ENCODE measurements at places on chromosomes 1 and 21.

DNA sequence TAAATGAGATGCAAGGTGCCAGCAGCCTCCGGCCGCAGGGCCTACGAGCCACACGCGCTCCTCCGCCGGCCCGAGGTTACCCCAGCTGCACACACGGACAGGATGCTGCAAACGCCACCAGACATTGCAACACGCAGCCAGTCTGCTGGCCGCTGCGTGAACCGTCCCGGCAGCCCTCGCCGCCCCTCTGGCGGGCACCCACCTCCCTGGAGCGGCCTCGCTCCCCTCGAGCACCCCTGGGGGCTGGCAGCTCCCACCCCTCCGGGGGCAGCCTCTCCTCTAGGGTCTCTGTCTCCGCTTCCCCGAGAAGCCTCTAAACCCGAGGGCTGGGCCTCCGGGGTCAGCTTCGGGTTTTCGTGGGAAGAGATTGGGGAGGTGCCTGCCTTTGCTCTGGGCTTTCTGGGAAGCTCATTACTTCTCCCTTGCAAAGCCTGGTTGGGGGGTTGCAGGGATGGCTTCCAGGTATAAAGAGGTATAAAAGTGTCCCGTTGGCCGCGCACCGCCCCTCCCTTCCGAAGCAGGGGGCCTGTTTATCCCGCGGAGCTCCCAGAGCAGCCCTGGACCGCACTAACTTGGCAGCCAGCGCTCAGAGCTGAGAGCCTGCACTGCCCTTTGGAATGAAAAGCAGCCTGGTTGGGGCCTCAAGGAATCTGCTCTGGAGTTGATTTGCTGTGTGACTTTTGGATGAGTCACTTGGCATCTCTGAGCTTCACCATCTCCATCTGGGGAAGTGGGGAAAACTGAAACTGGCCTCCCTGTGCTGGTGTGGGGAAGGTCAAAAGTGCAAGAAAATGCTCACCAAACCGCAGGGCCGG, 21.8 kb downstream of the DHRS3 start:
- DNase-seq: peak; percentile 81

GRCh38 chr1:37620707-37621106, 14.0 kb downstream of the RSPO1 start:
- no peak for DNase-seq

DNA sequence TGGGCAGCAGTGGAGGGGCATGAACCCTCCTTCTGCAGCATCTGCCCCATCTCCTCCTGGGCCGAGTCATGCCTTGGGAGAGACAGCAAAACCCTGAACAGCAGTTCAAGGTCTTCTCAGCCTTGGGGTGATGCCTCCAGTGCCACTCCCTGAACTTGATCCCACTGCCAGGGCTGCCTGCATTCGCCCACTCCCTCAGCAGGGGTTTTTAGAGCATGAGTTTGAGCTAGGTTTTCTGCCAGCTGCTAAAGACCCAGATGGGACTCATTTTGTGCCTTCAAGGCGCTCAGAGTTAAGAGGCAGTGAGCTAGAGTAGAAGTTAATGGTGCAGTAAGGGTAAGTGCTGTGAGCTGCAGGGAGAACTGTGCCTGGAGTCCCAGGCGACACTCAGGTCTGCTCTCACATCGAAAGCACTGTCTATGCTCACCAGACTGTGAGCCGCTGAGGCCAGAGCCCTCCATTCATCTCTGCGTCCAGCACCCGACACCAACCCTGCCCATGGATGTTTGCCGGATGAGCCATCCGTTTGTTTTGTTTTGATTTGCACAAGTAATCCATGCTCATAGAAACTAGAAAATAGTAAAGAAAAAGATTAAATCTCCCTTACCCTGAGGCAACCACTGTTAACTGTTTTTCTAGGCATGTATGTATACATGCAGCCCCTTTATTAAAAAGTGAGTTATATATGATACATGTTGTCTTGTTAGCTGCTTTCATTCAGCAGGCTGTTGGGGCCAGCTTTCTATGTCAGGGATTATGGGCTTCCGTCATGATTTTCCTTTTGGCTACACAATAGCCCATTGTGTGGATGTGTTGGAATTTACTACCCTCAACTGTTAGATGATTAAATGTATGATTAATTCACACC, 67.8 kb downstream of the VPS26C start:
- no peak for DNase-seq

DNA sequence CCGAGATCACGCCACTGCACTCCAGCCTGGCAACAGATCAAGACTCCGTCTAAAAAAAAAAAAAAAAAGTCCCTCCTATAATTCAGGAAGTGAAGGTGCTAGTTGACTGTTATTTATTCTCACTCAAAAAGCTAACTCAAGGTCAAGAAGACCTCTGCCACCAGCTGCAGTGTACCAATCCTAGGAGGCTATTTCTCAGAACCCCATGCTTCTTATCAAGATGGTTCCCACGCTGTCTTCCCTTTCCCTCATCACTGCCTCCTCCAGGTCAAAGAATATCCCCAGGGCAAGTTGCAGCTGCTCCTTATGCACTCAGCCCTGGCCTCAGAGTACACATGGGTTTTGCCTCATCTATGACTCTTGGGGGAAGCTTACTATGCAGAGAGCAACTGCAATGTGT, 53.6 kb downstream of the RERE start:
- DNase-seq: no peak

GRCh38 chr1:36857754-36858153, 176.6 kb downstream of the GRIK3 start:
- DNase-seq: no peak

DNA sequence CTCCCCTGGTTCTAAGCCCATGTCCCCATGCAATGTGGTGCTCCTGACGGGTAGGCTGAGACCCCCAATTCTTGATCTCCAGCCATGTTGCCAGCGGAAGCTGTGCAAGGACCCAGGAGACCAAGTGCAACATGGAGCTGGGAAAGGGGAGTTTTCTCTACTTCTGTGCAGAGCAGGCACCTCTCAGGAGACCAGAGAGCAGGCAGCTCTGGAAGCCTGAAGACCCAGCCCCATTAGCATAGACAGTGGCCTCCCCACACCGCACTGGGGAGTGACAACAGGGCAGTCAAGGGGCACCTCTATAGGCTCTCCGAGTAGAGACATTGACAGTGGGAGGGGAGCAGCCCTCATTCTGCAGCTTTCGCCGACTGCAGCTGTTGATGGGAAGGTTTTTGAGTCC, 410.2 kb downstream of the MATN1 start:
- no peak for DNase-seq

DNA sequence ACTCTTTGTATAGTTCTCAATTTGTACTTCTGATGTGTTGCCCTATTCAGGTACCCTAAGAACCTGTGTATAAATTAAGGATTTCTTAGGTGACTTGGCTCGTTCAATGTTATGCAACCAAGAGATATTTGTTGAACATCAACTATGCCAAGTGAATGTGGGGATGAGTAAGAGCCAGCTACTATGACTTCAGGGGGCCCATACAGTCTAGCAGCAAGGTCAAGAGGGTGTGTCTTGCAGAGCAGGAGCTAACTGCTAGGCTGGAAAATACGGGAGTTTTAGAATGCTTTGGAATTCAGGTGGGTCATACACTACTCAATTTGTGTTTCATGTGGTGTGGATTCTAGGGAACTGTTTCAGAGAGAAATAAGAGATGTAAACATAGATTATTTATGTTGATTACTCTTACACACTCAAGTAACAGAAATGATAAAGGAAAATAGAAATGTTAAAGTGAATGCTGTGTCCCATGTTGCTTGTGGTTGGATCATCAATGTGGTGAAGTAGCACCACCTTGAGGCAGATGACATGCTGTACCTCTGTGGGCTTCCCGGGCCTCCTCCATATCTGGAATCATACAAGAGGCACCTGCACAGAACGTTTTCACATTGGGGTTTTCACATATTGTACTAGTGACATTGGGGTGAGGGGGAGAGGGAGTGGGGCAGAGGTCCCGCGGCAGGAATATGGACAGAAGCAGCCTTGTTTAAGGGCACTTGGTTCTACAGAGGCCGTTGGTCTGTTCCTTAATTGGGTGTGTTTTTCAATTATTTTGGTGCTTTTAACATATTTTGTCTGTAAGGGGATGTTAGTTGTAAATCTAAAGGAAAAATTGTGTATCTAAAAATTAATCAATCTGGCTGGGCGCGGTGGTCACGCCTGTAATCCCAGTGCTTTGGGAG, 12.4 kb downstream of the ARPC5 start:
- peak; percentile 34 for DNase-seq

GRCh38 chr1:159669338-159669737, 45.1 kb downstream of the CRP start:
- no peak for DNase-seq

- DNase-seq: no peak
These were observed 145.4 kb upstream of the KCTD3 start for GRCh38 chr1:215421744-215422143.

- no peak for DNase-seq
These were observed 267.0 kb downstream of the DISC1 start for GRCh38 chr1:231893400-231894102.

- DNase-seq: no peak
These were observed at the start of gene CSF3R for GRCh38 chr1:36482724-36483388. TSS of gene CSF3R (minus strand) at chr1:36482913. CDS start at chr1:36479496, 3,417 bp downstream.

DNA sequence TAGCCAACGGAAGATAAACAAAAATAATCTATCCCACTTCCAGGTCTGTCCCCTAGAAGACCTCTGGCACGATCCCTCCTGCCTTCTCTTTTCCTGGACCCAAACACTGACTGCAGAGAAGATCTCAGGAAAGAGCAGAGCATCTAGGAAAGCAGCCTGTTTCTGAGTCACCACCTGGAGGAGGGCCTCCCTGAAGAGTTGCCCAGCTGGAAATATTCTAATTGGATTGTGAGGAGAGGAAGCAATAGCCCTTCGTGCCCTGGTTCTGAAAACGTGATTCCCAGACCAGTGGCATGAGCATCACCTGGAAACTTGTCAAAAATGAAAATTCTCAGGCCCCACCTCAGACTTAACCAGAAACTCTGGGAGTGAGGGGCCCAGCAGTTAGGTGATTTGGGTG, 411.1 kb downstream of the SETD4 start:
- DNase-seq: no peak
